Inflammatory macrophage treated with lipopolysaccharide for 4 hours (primary cell): ENCODE measurements at places on chromosomes 11 and 22.

- no peak for DNase-seq
Measured at GRCh38 chr11:66725647-66726046, 3.4 kb downstream of the SPTBN2 start.

- DNase-seq, result no peak
Measured at GRCh38 chr22:24566899-24567511, 11.2 kb downstream of the SNRPD3 start.

GRCh38 chr11:44128729-44129128 lies 33.3 kb downstream of the EXT2 start:
- DNase-seq, result no peak

- DNase-seq, result no peak
Measured at GRCh38 chr11:64619196-64619595, 28.2 kb downstream of the SLC22A12 start.

DNA sequence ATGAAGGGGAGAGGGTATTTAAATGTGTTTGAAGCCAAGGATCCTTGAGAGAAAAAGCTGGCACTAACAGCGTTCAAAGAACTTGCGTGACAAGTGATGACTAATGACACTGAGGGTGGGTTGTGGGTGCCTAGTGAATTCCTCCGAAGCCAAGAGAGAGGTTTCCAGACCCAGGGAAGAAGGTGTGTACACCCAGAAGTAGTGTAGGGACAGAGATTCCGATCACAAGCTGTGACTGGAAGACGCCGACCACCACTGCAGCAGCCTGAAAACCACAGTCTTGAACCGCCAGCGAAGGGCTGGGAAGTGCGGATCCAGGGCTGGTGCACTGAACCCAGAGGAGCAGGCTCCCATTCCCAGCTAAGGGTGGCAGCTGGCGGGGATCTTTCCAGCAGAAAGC lies 9.5 kb downstream of the PPARA start:
- no peak for DNase-seq

GRCh38 chr22:27344546-27344945 lies 457.0 kb downstream of the MN1 start:
- no peak for DNase-seq

DNA sequence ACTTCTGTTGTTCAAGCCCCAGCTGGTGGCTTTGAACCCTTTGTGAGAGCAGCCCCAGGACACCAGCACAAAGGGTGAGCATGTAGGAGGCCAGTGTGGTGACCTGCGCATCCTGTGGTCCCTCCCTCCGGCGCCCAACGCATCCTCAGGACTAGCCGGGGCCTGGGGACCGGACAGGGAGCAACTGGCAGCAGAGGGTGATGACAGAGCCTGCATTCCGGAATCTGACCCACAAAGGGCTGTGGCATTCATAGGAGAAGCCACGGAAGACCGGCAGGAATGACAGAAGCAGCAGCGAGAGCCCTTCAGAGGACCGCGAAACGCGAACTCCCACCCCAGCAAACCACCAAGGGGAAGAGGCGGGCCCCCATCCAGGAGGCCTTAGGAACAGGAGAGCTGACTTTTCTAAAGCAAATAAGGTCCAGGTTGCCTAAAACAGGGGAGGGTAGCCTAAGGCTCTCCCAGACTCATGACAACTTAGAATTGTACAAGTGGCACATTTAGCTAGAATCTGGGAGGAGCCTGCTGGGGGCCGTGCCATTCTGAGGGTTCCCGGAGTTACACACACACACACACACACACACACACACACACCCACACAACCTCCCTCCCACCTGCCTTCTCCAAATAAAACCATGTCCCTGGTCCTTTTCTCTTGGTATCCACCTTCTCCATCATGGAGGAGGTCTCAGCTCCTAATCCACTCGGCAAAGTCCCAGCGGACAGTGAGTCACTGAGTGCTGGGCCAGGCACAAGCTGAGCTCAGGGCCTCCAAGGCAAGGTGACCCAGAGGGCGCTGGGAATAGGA lies 232.7 kb downstream of the CTTN start:
- DNase-seq, result no peak

GRCh38 chr11:132674151-132674550 lies 858.1 kb downstream of the OPCML start:
- no peak for DNase-seq

- no peak for DNase-seq
Measured at GRCh38 chr11:129557421-129557820, 181.8 kb downstream of the BARX2 start.

DNA sequence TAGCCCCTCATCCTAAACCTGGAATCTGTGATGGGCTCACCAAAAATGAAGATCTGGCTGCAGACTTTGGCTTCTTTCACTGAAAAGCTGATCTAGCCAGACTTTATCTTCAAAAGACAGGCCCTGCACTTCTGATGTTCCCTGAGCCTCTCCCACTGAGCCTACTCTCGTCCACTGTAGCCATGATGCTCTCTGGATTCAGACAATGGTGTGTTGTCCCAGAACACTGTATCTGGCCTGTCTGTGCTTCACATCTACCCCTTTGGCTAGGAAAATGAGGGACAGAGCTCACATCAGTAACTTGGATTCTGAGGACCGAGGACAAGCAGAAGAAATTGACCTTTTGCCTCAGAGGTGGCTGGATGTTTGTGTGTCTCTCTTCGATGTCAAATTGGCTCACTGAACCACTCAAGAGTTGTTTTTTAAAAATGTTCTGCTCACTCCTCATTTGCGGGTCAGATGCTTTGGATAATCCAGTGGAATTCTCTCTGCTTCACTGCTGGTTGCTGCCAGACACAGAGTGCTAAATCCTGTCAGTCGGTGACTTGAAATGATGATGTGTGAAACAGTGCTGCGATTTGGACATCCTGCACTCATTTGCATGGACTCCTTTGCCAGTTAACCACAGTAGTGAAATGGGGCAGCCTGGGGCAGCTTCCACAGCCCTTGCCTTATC lies 67.5 kb downstream of the ARFGAP2 start:
- DNase-seq, result no peak

GRCh38 chr11:24078018-24078417 lies 418.8 kb upstream of the LUZP2 start:
- no peak for DNase-seq

- DNase-seq, result no peak
Measured at GRCh38 chr11:44324749-44325525, 15.0 kb upstream of the ALX4 start.

GRCh38 chr22:46908641-46909107 lies 146.2 kb downstream of the TBC1D22A start:
- DNase-seq, result no peak

- peak; percentile 16 for DNase-seq
Measured at GRCh38 chr11:14059491-14059890, 97.0 kb downstream of the SPON1 start.

- DNase-seq, result no peak
Measured at GRCh38 chr22:29912141-29912540, 29.2 kb downstream of the MTMR3 start.

GRCh38 chr22:48318575-48319320 lies 1508.9 kb downstream of the BRD1 start:
- no peak for DNase-seq

GRCh38 chr11:57162179-57162898 lies 19.4 kb upstream of the LRRC55 start:
- no peak for DNase-seq

DNA sequence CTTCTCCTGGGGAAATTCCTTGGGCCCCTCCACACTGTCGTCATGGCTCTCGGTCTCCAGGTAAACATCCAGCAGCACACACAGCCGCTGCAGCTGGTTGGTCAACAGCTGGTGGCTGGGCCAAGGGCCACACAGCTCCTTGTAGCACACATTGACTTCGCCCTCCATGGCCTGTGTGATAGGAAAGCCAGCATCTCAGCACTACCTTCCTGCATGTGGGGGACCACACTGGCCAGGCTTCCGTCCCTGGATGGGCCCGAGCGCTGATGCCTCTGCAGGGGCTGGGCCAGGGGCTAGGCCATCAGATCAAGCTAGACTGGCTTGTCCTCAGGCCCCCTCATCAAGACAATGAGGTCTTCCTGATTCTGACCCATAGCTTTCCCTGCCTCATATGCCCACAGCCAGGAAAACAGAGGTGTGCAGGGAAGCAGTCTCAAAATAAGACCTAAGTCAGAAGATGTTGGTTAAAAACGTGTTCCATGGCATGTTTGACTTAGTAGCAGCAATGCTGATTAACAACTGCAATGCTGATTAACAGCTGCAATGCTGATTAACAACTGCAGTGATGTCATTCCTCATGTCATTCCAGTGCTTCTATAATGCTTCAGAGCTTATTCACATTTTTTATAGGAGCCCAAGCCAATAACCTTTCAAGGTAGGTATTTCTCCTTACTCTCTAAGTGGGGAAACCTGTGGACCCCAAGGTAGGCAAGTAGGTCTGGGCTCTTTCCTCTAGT lies 31.3 kb downstream of the NEFH start:
- DNase-seq, result no peak

- no peak for DNase-seq
Measured at GRCh38 chr11:61780581-61781162, 11.7 kb downstream of the TMEM258 start.

DNA sequence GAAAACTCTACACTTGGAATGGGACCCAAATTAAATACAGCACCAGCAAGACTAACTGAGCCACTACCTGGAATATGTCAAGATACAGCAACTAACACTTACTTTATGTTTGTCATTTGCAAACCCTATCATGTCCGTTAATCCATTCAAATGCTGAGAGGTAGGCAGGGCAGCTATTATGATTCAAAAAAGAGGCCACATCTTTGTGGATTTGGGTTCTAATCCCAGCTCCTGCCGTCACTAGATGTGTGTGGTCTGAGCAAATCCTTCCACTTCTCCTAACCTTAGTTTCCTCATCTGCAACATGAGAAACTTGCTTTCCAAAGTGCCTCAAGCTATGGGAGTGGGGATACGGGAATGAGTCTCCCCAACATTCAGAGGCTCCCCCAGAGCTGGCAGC lies 24.2 kb downstream of the FLI1 start:
- no peak for DNase-seq

DNA sequence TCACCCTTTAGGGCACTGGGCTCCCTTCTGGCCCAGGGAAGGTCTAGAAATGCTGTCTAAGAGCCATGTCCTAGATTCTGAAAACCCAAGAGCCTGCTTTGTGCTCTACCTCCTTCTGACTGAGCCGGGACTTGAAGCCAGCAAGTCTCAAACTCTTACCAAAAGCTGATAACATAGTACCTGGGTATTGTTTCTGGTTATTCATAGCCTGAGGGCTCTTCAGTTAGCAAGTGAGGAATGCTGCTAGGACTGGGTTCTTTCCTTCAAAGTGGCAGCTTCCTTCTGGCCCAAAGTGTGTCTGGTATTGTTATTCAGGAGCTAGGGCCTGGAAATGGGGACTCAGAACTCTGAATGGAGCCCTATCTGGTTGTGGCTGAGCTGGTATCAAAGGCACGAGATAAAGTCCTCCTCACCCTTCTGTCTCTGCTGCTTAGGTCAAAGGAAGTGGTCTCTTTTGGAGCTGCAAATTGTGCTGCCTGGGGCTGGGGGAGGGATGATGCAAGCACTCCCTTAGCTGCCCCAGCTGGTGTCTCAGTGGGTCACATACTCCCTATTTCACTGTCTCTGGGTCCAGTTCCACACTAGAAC lies 696.0 kb upstream of the CCDC179 start:
- DNase-seq, result no peak

- no peak for DNase-seq
Measured at GRCh38 chr11:19821412-19821875, 108.8 kb downstream of the NAV2 start.

DNA sequence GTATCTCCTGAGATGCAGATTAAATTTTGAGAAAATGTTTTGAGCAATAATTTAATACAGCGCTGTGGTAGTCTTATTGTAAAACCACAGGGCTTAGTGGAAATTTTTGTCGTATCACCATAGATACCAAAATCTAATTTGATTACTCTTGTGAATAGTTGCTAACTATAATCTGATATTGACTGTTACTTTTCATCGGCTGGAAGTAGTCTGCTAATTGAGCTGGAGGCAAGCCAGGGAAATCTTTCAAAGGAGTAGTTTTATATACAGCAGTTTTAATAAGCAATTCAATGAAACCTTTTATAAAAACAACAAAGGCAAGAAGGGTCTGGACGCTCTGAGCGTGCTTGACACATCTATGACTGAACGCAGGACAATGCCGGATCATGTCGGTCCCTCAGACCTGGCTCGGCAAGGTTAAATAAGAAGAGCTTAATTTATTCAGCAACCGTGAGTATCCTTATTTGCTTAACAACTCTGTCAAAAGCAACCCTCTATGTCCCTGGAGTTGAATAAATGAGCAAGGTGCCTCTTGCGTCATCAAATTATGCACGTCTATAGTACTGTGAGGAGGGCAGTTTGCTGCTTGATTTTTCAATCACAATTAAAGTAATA lies 121.2 kb downstream of the NCAM1 start:
- no peak for DNase-seq

DNA sequence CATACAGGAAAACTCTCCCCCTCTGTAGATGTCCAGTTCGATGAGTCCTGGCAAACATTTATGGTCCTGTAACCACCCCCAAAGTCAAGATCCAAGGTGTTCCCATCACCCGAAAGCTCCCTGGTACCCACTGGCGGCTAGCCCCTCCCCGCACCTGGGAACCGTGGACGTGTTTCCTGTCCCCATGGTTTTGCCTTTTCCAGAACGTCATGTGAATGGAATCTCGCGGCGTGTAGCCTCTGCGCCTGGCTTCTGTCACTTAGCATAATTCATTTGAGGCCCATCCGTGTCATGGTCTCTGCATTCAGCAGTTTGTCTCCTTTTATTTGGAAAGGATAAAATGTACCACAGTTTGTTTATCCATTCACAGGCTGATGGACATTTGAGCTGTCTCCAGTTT lies 106.3 kb downstream of the KCNQ1 start:
- DNase-seq, result no peak

- DNase-seq, result no peak
Measured at GRCh38 chr11:32615422-32615821, 31.8 kb downstream of the EIF3M start.
